ENCODE measurements at places on chromosomes 11 and 22. TPM values are rescaled to one million over a fixed set of nuclear protein-coding genes. Genes with fewer than 3 reads are reported as not detected.
A peak's percentile ranks its signal among the peaks of the same experiment; 100 is the strongest.

The CAPN5 gene
- total RNA-seq, result 20.8 TPM

The TPP1 gene
- total RNA-seq, result 75.6 TPM

The OR8G1 gene
- total RNA-seq, result not detected

- no peak overlapping the region for H3K27ac ChIP-seq
- H3K27me3 ChIP-seq, result no peaks in the 10 kb centered on the region
- H3K36me3 ChIP-seq, result no peaks in the 10 kb centered on the region
These were observed 385.9 kb downstream of the INSC start for GRCh38 chr11:15500643-15501042.

GRCh38 chr11:88508759-88509581 lies 171.4 kb upstream of the CTSC start:
- H3K27ac ChIP-seq, result no peak overlapping the region
- no peaks in the 10 kb centered on the region for H3K36me3 ChIP-seq
- peak overlapping the region; percentile 63 for H3K4me3 ChIP-seq
- no peak for DNase-seq

DNA sequence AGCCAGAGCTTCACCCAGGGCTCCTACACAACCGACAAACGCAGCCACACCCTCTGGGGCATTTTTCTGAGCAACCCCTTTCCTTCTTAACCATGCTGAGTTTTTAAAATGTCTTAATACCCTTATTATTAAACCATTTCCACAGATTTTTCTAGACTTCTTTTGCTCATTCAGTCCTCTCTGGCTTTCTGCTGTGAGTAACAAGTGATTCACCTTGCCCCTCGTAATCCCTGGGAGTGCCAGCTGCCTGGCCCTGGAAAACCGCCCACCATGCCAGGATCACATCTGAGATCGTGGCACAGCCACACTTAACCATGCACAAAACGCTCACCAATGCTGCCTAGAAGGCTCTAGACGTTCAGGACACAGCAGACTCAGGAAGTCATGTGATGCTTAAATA lies 25.4 kb downstream of the YPEL1 start:
- no peaks in the 10 kb centered on the region for H3K27me3 ChIP-seq
- H3K4me1 ChIP-seq, result peaks cover 8% of the 10 kb centered on the region
- no peaks in the 10 kb centered on the region for H3K36me3 ChIP-seq
- H3K27ac ChIP-seq, result no peak overlapping the region

DNA sequence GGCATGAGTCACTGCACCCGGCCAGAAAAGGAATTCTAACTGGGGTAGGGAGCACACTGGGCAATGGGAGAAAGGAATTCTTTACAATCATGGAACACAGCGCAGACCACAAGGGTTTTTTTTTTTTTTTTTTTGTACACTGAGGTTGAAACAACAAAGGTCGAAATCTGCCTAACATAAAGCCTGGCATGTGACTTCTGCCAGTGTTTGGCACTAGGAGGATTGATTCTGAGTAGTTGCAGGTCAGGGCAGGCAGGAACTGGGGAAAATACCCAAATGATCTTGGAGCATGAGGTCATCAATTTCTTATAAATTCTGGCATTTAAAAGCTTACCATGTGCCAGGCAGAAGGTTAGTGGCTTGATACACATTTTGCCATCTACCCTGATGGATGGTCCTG lies 202.0 kb upstream of the SNX19 start:
- no peaks in the 10 kb centered on the region for H3K27me3 ChIP-seq
- no peaks in the 10 kb centered on the region for H3K4me1 ChIP-seq
- H3K36me3 ChIP-seq, result no peaks in the 10 kb centered on the region

DNA sequence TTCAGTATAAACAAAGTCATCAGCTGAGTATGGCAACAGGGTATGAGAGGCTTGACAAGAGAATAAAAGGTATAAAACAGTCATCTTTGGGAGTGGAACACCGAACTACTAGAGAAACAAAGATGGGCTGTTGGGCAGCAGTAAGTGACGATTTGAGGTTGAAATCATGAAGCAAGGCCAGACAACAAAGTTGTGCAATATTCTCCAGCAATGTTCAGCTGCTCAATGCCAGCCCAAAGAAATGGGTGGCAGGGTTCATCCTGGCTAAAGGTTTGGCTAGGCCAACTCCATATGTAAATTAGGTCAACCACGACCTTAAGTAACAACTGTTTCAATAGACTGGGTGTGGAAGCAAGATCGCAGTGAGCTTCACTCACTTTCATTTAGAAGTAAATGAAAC lies 6.2 kb downstream of the APIP start:
- no peaks in the 10 kb centered on the region for H3K27me3 ChIP-seq
- peaks cover 5% of the 10 kb centered on the region for H3K4me1 ChIP-seq
- DNase-seq, result no peak

DNA sequence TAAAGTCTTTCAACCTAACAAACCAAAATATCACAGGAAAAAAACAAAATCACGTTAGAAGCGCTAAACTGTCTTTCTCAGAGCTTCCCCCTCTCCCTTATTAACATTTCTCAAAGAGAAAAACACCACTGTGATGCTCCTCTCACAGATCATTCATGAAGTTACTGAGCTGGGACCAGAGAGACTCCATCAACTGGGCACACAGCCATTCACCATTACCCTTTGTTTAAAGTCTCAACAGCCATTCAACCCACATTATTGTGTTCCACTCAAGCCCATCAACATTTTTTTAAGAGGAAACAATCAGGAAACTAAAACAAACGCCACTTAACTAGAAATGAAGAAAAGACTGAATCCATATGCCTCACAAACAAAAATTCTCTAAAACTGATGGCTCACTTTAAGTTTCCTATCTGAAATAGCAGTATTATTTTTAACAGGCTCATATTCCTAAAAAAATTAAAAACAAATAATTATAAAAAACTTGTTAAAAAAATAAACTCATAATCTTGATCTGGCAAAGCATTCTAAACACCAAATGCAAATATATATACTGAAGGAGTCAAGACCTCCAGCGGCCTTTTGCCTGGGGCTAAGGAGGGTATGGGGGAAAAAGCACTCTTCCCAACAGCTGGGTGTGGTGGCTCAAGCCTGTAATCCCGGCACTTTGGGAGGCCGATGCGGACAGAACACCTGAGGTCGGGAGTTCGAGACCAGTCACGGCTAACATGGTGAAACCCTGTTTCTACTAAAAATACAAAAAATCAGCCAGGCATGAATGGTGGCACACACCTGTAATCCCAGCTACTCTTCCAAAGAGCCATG lies 14.0 kb downstream of the CELF1 start:
- DNase-seq, result no peak
- peaks cover 61% of the 10 kb centered on the region for H3K4me1 ChIP-seq
- no peaks in the 10 kb centered on the region for H3K36me3 ChIP-seq

DNA sequence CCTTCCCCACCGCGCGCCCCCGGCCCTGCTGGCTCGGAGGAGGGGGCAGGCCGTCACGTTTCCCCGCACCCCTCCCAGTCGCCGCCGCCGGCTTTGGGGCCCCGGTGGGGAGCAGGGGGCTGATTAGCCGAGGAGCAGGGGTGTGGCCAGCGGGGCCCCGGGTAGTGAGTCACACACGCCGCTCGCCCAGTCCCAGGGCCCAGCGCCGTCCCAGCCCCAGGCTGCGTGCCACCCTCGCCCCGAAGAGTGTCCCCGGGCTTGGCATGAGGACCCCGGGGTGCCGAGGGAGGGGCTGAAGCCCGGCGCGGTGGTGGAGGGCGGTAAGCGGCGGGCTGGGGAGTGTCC lies 34.4 kb downstream of the PRDM11 start:
- peak overlapping the region; percentile 73 for H3K4me3 ChIP-seq
- H3K36me3 ChIP-seq, result peaks cover 7% of the 10 kb centered on the region
- H3K27ac ChIP-seq, result peak overlapping the region; percentile 93
- peaks cover 80% of the 10 kb centered on the region for H3K4me1 ChIP-seq
- DNase-seq, result no peak
- H3K27me3 ChIP-seq, result no peaks in the 10 kb centered on the region

GRCh38 chr22:43260331-43261231 lies 73.6 kb upstream of the TTLL12 start:
- H3K36me3 ChIP-seq, result no peaks in the 10 kb centered on the region
- H3K27me3 ChIP-seq, result no peaks in the 10 kb centered on the region
- H3K4me1 ChIP-seq, result peaks cover 3% of the 10 kb centered on the region
- H3K4me3 ChIP-seq, result no peak overlapping the region
